T-helper 17 cell (primary cell): ENCODE measurements at places on chromosomes 5 and 9. TPM values are rescaled to one million over a fixed set of nuclear protein-coding genes. Genes with fewer than 3 reads are reported as not detected.
A peak's percentile ranks its signal among the peaks of the same experiment; 100 is the strongest.

Gene SNCAIP
- not detected for total RNA-seq

DNA sequence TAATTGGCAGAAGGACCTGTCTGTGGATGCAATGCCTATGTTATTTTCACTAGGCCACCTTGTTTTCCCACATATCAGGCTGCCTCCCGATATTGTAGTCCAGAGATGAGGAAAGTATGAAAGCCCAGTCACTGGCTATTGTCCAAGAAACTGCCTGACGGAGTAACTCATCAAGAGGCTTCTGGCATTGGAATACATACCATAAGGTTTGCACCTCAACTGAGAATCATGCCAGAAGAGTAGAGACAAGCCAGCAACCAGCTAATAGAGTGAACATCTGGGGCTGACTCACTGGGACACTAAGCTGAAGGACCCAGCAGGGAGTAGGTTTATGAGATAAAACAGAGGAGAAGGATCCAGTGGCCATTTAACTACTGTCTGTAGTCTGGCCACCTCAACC, 137.2 kb upstream of the FST start:
- DNase-seq, result no peak

DNA sequence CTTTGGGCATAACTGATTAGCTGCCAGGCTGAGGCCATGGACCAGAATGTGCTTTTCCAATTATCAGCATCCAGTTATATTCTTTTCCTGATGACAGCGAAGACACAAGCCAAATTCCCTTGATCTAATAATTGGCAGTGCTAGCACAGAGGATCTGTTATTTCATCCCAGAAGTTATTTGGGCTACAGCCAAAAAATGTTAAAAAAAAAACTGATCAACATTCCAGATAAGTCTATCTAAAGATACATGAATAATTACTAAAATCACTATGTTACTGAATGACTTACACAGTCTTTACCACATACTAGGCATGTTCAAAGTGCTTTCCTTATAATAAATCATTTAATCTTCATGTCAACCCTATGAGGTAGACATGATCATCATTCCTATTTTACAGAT, 13.5 kb upstream of the PDZD2 start:
- no peak for DNase-seq

DNA sequence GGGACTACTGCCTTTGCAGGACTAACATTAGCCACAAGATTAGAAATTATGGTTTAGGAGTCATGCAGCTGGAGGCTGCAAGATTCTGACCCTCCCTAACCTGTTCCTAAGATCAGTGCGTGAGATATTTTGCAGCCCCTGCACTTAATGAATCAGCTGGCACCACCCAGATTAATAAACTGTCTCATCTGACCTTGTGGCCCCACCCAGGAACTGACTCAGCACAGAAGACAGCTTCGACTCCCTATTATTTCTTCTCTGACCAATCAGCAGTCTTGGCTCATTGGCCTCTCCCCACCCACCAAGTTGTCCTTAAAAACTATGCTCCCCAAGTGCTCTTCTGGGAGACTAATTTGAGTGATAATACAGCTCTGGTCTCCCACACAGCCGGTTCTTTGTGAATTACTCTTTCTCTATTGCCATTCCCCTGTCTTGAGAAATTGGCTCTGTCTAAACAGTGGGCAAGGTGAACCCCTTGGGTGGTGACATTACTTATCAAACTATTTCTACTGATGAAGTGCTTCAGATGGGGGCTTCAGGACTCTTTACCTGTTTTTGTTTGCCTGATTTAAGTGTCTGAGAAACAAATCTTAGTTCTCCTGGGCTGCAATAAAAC, 17.0 kb downstream of the CTSL start:
- DNase-seq, result no peak

- no peak for DNase-seq
These were observed 138.6 kb downstream of the TRIO start for GRCh38 chr5:14281746-14282181.

Gene PCDHB9
- total RNA-seq, result not detected

DNA sequence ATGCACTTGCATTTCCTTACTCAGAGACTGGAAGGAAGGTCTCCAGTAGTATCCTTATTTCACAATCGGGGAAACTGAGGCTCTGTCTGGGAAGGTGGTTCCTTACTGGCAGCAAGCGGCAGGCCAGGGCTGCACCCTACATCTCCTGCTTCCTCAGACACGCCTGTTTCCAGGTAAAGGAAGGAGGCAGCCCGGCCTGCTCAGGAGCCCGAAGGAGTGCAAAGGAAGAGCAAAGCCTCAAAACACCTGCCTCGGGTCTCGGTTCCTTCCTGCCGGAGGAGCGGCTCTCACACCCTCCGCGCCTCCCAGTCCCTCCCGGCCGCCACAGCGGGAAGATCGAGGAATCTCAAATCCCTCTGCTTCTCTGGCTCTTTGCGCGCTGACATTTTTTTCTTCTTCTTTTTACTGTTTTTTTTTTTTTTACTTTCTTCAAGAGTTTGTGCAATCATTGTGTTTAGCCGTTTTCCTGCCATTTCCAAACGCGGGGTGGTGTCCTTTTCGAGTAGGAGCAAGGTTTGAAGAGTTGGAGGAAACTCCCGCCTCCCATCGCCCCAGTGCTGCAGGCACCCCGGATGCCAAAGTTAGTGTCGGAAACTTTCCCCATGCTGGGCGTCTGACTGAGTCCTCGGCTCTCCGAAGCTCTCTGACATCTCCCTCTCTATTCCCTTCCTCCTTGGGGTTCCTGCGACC, 1.0 kb downstream of the GGTA1 start:
- DNase-seq, result no peak

DNA sequence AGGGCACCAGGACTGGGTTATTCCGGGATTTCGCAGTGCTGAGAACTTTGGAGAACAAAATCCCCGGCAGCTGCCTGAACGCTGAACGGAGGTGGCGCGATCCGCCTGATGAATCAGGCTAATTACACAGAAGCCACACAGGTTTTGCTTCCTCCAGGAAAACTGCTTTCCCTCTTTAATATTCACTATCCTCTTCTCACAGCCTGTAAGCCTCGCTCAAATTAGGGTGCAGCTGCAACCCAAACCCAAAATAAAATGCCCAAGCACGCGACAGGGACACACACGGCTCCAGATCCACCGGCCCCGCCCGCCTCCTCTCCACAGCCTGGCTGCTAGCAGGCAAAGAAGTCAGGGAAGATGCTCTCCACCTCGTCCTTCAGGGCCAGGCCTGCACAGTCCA, 6.0 kb downstream of the SOHLH1 start:
- no peak for DNase-seq

Gene PNPLA7
- 7.3 TPM for total RNA-seq

Gene IFNA13
- not detected for total RNA-seq

GRCh38 chr9:99051851-99052250, 53.1 kb upstream of the TGFBR1 start:
- DNase-seq, result no peak

Gene CARD6
- 1.7 TPM for total RNA-seq

DNA sequence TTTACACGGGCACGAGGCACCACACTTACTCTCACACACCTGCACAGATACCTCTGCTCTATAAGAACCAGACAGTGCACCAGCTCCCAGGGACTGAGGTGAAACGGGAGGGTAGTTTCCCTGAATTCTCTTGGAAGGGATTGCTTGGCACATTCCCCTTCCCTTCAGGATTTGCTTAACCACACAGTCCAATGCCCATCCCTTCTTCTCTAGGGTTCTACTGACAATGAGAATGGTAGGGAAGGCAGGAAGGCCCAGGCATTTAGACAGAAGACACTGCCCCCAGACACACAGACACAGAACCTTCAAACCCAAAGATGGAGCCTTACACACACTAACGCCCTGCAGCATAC, 704 bp upstream of the LHX6 start:
- no peak for DNase-seq

- DNase-seq, result peak; percentile 77
These were observed 2.4 kb upstream of the VAV2 start for GRCh38 chr9:133994353-133995011.

DNA sequence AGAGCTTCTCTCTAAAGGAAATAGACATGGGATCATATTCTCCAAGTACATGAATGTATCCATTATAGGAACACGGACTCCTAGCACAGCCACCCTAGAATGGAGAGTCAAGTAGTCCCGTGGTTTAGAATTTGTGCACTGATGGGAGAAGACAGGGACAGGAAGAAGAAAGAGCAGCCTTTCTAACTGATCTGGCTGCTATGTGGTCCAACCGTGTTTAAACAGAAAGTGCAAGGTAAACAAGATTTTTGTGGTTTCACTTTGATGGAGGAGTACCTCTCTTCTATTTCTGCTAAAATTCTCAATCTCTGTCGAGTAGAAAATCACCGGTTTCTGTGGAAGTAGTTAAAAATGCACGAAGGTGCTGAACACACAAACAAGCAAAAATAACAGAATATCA, 171.3 kb downstream of the ST8SIA4 start:
- no peak for DNase-seq

DNA sequence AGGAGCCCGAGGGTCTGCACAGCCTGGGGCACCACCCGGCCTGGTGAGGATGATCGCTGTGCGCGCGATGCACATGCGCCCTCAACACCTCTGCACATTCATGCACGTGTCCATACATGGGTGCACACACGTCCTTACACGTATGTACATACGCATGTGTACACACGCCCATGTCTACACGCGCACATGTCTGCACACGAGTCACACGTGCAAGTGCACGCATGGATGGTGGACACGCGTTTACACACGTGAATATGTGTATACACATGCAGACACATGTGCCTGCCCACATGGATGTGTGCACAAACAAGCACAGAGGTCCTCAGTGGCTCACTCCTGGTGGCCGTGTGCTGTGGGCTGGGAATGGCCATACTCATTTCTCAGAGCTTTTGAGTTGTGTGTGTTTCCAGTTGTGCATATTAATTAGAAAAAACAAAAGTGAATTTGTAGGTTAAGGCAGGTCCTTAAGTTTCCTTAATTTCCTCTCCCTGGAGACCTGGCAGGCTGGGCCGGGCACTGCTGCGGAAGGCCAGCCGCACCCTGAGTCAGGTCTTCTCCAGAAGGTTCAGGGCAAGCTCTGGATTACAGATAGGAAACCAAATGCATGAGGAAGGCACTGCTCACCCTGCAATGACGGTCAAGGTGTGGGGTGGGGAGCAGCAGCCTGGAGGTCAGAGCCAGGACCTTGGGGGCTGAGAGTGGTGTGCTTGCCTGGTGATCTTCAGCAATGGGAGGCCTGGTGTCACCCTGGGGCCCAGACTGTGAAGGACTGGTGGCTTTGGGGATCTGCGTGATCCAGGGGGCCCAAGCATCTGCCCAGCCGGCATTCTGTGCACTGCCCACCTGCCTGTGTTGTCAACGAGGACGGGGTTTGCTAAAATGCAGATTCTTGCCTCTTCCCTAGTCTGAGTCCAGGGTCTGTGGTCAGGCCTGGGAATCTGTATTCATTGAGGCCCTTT, 1.3 kb upstream of the RNU6ATAC start:
- DNase-seq, result peak; percentile 17

Gene GLDC
- 1.1 TPM for total RNA-seq

Gene MAMDC4
- total RNA-seq, result 3.4 TPM

DNA sequence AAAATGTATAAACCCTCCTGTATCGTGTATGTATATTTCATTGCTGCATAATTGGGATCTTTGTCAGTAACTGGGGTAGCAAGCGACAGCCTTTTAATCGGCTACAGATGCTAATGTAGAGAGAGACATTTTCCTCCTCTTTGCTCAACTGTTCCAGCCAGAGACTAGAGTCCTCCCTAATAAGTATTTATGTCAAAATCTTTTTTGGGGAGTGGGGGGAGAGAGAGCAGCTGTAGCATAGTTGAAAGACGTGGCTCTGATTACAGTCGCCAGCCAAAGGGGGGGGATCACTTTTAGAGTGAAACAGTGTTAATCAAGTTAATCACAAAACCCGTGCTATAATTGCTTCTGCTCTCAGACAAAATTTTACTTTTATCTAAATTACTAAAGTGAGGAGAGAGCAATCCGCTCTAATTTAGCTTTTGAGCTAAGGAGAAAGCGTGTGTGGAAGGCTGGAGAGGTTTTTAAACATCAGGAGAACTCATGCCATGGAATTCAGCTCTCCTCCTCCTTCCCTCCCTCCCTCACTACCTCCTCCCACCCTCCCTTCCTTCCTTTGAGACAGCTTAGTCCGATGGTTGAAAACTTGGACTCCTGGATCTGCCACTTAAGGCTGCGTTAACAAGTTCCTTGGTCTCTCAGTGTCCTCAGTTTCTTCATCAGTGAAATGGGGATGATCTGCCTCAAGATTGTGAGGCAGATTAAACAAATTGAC, 87.3 kb upstream of the ZNF618 start:
- DNase-seq, result no peak

Gene TMEM8B
- total RNA-seq, result 4.5 TPM

DNA sequence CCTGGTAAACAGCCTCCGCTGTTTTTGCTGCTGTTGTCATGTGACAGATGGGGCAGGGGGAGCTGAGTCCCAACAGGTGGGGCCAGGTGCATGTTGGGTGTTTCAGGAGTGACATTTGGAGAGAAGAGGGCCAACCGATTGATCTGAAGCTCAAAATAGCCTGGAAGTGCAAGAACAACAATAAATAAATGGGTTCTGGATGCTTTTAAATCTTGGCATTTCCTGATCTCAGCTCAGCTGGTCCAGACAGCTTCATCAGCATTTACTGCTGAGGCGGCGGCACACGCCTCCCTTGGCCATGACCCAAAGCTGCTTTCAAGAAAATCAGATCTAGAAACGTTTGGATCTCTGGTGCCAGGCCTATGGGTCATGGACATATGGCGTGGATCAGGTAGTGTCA, 70.5 kb downstream of the PPARGC1B start:
- DNase-seq, result no peak

- no peak for DNase-seq
These were observed 16.4 kb upstream of the PPP1R26 start for GRCh38 chr9:135463140-135463539.

Gene BARX1
- total RNA-seq, result not detected

DNA sequence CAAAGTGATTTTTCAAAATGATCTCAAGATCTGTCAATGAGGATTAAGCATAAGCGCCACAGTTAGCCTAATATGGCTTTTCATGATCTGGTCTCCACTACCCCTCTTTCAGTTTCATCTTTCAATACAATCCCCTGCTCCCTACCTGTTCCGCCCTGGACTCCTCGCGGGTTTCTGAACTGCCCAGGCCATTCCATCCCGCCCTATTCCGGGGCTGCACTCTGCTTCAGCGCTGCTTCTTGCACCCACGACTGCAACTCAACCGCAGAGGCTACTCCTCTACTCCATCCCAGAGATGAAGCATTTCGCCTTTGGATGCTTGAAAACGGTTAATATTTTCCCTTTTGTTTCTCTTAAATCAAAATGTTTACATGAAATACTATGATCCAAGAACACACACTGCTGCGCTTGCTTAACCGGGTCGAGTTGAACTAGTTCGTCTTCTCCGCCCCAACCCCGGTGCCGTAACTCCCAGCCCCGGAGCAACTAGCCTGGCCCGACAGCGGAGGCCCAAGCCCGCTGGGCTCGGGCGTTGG, 716 bp upstream of the OTULIN start:
- no peak for DNase-seq
